ENCODE measurements at places on chromosomes 3 and 15.

DNA sequence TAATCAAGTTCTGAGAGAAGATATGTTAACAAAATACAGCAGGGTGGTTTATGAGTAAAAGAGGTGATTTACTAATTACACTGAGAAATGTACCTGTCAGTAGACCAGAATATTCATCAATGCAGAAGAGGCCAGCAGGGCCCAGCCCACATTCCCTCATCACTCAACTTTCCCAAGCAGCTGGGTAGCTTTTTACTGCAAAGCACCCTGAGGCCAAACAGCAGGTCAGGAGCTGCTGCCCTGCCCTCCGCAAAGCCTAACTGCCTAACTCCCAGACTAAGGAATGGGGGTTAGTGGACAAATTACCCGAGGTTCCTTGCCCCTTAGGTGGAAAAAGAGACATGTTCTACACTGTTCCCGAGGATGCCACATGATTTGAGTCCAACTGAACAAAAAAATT is 108.2 kb downstream of the TBL1XR1 start:
- no peak for DNase-seq

- DNase-seq = no peak
Measured at GRCh38 chr3:180416111-180416594, 185.8 kb upstream of the TTC14 start.

DNA sequence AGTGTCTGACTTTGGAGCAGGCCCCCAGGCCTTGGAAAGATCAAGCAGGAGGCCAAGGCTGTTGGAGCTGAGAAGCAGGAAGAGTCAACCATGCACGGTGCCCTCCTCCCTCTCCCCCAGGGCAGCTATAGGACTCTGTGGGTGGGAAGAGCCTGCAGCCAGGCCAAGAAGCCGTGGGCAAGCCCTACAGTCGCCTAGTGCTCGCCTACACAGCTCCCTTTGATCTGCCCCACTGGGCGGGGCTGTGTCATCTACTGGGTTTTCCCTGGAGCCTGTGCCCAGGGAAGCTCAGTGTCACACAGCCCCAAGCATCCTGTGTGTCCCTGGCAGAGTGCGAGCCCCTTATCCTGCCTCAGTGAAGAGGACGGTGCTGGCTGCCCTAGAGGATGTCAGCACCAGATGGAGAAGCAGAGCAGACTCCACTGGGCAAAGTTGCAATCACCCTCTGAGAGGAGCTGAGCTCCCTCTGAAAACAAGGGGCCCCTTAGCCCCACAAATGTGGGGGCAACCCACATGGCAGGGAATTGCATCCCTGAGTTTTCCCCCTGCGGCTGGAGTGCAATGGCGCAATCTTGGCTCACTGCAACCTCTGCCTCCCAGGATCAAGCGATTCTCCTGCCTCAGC is 72.2 kb downstream of the KLF13 start:
- no peak for DNase-seq

- DNase-seq = no peak
Measured at GRCh38 chr15:41546851-41547786, 3.1 kb upstream of the RPAP1 start.

DNA sequence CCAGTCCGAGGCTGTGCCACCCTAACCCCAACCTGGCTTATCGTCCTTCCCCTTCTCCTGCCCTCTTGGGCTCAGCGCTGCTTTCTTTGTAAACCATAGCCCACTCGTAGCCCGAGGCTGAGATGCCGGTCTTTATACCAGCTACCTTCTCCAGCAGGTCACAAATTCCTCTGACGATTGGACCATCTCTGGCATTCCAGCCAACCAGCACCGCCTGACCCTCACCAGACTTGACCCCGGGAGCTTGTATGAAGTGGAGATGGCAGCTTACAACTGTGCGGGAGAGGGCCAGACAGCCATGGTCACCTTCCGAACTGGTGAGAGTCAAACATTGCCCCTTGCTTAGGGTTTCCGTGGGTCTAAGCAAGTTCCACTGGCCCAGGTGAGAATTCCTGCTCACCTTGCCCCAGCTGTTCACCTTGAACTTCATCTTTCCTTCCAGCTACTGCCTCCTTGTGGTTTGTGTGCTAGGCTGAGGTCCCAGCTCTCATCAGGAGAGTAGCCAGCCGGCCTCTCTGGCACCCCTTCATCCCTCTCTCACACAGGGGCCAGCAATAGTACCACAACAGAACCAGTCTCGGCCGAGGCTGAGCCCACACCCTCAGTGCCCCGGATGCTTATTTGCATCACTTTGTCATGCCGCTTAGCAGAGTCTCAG is 66.7 kb downstream of the BOC start:
- DNase-seq = no peak

- DNase-seq = peak; percentile 28
Measured at GRCh38 chr3:142888099-142888480, 793 bp downstream of the PCOLCE2 start.

DNA sequence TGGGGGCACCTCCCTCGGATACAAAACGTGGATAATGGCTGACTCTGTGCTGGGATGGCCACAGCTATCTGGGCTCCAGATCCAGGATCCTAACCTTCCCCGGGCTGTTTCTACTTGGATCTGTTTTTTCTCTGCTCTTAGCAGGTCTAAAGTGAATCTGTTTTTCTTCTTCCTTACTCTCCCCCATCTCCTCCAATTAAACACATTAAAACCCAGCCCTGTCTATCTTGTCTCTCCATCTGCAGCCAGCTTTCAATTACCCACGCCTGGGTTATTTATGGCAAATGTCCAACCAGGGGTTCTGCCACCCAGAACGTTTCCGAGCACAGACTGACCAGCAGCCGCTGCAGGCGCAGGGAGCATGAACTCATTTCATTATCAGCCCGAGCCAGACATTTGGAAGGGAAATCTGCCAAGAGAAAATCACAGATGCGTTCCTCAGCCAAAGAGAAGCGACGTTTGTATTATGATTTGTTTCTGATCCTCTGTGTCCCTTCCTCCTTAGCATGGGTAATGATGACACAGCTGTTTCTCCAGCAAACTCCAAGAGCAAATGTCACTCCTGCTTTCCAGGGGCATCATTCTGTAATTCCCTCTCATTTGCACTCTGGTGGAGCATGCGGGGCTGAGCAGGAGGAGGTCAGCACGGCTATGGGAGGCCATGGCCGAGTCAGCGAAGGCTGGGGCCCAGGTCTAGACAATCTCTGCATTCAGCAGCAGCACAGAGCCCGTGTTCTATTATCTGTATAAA is 42.0 kb downstream of the UMPS start:
- no peak for DNase-seq

DNA sequence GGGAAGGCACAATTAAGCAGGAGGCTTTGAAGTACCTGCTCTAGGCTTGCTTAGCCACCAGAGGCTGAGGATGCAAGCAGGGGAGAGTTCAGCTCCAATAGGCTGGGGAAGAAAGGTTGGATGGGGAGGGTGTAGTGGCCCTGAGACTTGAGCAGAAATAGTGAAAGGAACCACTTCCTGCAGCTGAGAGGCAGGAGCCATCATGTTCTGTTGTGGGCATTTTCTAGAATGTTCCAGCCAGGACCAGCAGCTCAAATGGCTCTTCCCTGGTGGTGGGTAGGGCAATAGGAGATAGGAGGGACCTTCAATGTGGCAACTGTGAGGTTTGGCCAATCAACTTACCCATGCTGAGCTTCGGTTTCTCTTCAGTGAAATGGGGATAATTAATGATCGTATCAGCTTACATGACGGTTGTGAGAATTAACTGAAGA is 79.1 kb upstream of the CGNL1 start:
- DNase-seq = no peak

DNA sequence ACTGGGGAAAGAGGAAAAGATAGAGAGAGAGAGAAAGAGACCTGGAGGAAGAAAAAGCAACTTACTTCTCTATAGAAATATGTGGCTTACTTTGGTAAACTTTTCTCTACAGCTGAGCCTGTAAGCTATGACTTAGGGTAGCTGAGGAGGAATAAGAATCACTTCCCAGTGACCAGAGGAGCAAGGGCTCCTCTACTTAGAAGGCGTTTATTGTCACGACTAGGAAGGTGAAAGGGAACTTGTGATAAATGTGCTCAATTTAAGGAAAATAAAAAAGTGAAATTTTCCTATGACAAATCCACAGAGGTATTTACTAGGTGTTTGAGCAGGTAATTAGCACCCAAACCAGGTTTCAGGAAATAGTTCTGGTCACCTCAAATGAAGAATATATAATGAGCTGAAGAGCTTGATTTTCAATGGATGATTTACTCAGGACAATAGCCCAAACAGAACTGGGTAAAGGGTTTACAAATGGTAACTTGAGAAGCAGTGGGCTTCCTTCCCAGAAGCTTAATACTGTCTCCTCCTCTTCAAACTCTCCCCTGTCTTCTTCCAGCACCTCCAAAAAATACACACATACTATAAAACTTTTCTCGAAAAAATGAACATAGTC is 46.1 kb downstream of the SOX2 start:
- no peak for DNase-seq

GRCh38 chr3:130711565-130712324 is 34.9 kb downstream of the PIK3R4 start:
- DNase-seq = peak; percentile 43

GRCh38 chr3:17038900-17039553 is 154.3 kb downstream of the PLCL2 start:
- no peak for DNase-seq

DNA sequence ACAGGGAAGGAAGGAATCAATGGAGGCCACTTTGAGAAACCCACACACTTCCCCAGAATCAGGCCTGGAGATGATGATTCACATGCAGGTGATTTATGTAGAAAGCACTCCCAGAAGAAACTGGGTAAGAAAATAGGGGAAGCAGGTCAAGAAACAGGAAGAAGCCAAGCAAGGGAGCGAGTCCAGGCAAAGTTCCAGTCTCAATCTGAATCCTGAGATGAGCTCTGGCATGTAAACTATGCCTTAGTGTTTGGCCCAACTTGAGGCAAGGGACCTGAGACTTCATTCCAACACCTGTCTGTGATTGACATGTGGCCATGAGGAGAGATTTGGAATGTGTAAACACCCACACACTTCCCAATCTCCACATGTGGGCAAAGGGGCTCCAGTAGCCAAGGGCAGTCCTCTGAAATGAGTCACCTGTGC is 61.6 kb upstream of the CTNNB1 start:
- no peak for DNase-seq

GRCh38 chr3:55691141-55691540 is 204.0 kb upstream of the WNT5A start:
- no peak for DNase-seq

GRCh38 chr15:39273717-39274411 is 307.0 kb upstream of the THBS1 start:
- DNase-seq = no peak

DNA sequence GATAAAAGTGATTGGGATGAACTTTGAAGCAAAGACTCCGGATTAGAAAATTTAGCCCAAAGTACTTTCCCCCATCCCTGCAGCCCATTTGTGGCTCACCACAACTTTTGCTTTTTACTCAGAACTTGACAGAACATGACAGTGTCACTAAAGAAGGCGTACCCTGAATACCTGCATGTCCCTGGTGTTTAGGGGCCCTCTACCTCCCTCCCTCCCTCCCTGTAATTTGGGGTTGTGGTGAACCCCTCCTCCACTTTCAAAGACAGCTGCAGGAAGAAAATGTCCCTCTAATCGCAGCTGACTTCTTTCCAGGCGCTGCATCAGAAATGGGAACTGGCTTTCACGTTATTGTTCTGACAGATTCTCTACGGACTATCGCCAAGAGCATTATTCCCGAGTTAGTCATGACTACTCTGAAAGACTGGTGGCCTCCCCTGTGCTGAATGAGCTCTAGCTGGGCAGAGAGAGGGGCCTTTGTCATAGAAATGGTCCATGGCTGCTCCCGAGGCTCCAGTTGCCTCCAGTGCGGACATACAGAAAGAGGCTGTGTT is 93.2 kb upstream of the ARHGEF3 start:
- no peak for DNase-seq

DNA sequence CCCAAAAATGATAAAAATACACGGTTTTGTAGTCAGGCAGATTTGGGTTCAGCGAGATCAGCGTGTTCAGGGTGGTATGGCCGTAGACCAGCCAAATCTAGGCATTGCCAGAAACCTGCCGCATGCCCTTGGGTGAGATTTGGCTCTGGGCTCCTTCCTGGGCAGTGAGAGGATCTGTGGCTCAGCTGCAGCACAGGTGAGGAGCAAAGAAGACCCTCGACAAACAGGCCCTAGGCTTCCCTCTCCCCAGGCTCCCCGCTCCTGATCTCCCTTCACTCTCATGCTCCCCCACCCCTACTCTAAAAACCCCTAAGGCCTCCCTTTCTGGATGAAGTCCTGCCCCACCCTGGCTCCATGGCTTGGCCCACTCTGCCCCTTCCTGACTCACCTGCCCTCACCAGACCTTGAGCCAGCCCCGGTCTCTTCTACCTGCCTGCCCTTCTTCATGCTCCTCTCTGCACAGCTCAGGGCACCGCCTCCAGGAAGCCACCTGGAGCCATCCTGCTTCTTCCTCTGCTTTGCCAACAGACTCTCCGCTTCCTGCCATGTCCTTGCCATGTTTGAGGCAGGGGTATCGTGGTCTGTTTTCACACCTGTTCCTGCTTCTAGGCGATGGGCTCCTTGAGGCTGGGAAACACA is 88.1 kb downstream of the CORO2B start:
- no peak for DNase-seq

- DNase-seq = no peak
Measured at GRCh38 chr3:120101624-120102023, 7.4 kb upstream of the GSK3B start.

DNA sequence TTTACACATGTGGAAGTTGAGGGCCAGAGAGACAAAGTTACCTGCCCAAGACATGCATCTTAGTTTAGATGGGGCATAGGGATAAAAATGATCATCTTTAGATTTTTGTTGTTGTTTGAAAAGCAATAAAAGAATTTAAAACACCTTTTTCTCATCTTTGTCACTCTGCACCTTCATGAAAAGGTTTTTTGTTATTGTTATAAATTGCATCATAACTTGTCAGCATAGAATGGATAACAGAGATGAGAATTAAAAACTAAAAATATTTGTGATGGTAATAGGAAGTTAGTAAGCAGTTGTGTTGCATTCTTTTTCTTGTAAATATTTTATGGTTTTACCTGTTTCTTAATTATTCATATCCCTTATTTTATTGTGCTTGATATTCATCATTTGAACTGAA is 13.4 kb upstream of the ZBTB47 start:
- DNase-seq = no peak

DNA sequence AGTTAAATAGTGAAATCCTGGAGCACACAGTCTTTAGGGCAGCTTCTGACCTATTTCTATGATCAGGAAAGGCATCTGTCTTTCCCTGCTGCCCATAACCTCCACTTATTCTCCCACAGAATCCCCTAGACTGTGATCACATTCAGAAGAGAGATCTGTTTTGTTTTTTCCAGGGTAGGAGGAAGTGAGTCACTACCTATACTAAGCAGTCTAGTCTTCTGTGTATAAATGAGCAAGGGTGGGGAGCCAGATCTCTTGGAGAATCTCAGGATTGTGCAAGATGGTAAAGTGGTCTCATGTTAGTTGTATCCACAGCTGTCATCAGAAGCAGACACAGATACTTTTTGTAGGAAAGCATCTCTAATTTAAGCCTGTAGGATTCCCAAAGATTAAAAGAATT is 11.8 kb upstream of the FBXO22 start:
- DNase-seq = peak; percentile 66

GRCh38 chr15:92907896-92908712 is 8.0 kb downstream of the CHD2 start:
- no peak for DNase-seq

- no peak for DNase-seq
Measured at GRCh38 chr15:62698646-62699045, 343.9 kb upstream of the TPM1 start.

All from fibroblast of the conjunctiva (primary cell).